ENCODE measurements at places on chromosomes 16 and 17.

GRCh38 chr16:10123141-10123540 is 59.1 kb downstream of the GRIN2A start:
- no peak for DNase-seq

GRCh38 chr16:3823427-3823826 is 57.1 kb downstream of the CREBBP start:
- no peak for DNase-seq

DNA sequence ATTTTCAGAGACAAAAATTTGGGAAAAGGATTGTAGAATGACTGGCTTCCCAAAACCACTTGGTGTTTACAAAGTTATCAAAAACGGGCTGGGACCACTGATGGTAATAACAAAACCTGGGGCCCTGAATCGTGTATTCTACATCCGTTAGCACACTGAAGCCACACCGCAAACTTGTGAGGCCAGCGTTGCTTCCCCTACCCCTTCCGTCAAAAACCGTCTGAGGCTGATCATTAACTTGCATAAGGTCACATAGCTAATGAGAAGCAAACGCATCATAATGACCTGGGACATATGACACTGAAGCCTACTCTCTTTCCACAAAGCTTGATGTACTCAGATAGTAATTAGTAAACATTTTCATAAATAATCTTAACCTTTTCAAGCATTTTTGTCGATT is 704.3 kb downstream of the MAF start:
- no peak for DNase-seq

- DNase-seq = no peak
Observed at GRCh38 chr17:56707312-56708219, 114.1 kb downstream of the NOG start.

GRCh38 chr17:73015722-73016276 is 76.7 kb downstream of the SLC39A11 start:
- DNase-seq = no peak

GRCh38 chr16:27761816-27762215 is 211.9 kb downstream of the KATNIP start:
- no peak for DNase-seq

DNA sequence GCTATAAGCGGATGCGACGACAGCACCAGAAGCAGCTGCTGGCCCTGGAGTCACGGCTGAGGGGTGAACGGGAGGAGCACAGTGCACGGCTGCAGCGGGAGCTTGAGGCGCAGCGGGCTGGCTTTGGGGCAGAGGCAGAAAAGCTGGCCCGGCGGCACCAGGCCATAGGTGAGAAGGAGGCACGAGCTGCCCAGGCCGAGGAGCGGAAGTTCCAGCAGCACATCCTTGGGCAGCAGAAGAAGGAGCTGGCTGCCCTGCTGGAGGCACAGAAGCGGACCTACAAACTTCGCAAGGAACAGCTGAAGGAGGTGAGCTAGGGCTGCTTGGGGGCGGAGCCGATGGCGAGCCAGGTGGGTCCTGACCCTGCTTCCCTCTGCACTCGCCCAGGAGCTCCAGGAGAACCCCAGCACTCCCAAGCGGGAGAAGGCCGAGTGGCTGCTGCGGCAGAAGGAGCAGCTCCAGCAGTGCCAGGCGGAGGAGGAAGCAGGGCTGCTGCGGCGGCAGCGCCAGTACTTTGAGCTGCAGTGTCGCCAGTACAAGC is 10.1 kb downstream of the HIRIP3 start:
- DNase-seq = no peak

GRCh38 chr17:62093188-62094155 is 28.4 kb upstream of the MED13 start:
- no peak for DNase-seq
